DMS153 (cell line): ENCODE measurements at places on chromosomes 11 and 22.

GRCh38 chr22:30695351-30695851 is 727 bp downstream of the OSBP2 start:
- DNase-seq: no peak

- no peak for DNase-seq
These were observed 34.0 kb upstream of the TECTA start for GRCh38 chr11:121067026-121067425.

- DNase-seq: no peak
These were observed 59.6 kb upstream of the ADORA2A start for GRCh38 chr22:24367841-24368240.

DNA sequence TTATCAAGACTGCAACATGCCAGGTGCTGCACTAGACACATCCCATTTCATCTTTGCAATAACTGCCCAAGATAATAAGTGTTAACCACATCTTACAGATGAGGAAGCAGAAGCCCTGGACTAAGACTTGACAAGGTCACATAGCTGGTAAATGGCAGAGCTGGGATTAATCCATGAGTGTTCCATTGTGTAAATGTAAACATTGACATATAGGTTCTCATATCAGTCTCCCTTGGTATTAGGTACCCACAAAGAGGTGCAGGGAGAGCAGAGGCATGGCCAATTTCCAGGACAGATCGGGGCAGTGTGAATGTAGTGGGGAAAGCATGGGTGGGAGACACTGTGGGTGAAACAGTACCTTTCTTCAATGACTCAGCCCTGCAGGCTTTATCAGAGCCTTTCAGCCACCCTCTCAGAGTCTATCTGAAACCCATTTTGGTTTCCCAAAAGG is 17.9 kb downstream of the MICAL2 start:
- DNase-seq: no peak
